CD4-positive, alpha-beta T cell treated with Interleukin-17A for 1 hour (primary cell): ENCODE measurements at places on chromosomes 7 and 10.

DNA sequence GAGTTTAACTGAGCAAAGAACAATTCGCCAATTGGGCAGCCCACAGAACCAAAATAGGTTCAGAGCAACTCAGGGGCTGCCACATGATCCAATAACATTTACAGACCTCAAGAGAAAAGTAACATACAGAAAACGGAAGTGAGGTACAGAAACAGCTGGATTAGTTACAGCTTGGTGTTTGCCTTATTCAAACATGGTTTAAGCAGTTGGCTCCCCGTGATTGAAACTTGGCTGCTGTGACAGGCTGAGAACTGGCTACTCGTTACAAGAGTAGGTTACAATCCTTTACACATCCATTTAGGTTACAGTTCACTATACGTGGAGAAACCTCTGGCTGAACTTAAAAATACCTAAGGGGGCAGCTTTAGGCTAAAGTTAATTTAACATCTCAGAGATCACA, 673.1 kb upstream of the PHF14 start:
- DNase-seq: no peak

DNA sequence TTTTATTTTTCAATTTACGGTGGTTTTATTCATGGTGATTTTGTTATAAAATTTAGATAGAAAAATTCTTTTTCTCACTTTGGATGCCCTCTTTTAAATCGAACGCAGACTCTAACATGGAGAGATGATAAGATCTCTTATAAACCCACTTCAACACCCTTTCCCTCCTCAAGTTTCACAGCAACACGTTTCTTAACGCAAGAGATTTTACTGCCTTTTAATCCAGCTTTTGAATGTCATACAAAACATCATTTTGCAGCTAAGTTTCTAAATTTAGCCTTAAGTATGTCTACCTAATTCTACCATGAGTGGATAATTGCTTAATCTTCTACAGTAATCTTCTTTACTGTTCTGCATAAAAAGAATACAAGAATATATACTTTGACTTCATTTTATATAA, 70.0 kb downstream of the SEMA3C start:
- no peak for DNase-seq

- no peak for DNase-seq
Measured at GRCh38 chr10:69864321-69864720, 62.6 kb downstream of the COL13A1 start.

- DNase-seq: no peak
Measured at GRCh38 chr10:120314442-120314841, 142.6 kb upstream of the PLPP4 start.

- DNase-seq: peak; percentile 92
Measured at GRCh38 chr10:84333864-84334451, 5.6 kb downstream of the CCSER2 start.

- DNase-seq: no peak
Measured at GRCh38 chr7:14902589-14903067, at the start of gene DGKB. Gene DGKB (minus strand): TSS chr7:14902751.

DNA sequence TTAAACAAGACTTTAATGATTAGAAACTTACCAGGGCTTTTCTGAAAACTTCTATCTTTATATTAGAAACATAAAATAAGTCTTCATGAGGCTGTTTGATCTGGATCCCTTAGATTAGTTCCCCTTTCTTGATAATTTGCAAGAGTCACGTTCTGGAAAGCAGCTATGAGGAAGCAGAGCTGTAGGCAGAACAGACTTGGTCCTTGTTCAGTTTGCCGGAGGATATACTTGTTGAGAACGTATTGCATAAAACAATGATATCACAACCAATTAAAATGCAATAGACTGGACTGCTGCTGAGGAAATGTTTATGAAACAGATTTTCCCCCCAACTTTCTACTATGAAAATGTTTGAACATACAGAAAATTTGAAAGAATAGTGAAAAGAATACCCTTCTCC, 2.8 kb downstream of the SAMD9L start:
- DNase-seq: no peak

GRCh38 chr7:105015390-105015965, 1.5 kb downstream of the KMT2E start:
- DNase-seq: peak; percentile 62

GRCh38 chr10:80126876-80127275, 5.7 kb upstream of the PLAC9 start:
- DNase-seq: no peak

DNA sequence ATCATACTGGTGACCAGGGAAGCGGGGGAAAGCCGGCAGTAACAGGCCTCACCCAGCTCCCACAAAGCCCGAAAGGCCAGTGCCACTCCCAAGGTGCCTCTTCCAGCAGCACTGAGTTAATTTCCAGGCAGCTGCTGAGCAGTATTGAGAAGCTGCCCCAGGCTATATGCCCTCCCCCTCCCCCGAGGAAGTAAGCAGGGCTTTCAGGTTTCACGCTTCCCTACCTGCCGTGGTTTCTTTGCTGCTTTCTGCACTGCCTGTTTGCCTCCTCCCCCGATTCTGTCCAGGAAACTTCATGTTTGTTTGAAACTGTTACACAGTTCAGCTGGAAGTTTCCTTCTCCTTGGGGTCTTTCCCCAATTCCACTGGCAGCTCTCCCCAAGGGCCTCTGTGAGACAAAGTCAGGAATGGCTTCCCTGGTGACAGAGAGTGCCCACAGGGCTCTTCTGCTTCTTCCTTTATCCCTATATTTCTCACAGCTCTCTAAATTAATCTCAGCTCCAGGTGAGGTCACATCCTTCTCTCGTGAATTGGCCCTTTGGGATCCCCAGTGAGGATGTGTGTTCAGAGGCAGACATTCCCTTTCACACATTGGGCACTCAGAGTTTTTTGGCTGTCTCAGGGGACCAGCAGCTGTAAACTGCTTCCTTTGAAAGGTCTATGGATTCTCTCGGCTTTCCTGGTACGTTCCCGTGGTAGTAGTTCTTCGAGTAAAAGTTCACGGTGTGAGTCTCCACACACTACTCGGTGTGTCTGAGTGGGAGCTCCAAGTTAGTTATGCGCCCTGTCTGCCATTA, 19.4 kb downstream of the C1GALT1 start:
- DNase-seq: peak; percentile 52

DNA sequence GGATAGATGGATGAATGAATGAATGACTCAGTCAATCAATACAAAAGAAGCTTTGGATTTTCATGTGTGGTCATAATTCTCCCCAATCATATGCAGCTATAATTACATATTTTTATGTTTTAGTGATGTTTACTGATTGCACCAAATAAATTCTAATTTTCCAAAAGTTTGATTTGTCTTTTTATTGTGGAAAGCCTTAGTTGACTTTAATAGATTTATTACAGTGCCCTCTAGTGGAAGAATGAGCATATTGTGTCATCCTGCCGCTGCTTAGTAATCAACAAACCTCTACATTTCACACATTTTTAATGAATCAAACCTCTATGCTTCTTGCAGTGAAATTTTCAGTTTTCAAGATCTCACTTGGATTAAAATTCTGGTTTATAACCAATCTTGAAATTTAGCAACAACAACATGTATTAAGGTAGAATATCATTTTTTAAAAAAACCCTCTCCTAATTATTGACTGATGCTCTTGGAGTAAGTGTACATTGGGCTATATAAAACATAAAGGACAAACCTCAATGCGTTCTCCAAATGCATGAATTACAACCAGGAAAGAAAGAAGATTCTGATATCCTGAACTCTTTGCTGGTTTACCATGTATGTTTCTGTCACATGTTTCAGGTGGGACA, 55.6 kb upstream of the PNLIP start:
- peak; percentile 12 for DNase-seq

GRCh38 chr10:117543225-117544003, 868 bp downstream of the EMX2 start:
- no peak for DNase-seq

- peak; percentile 93 for DNase-seq
Measured at GRCh38 chr7:44978511-44979366, at the start of gene MYO1G. Gene MYO1G (minus strand): TSS chr7:44979015. CDS start chr7:44978961, 54 bp downstream.

DNA sequence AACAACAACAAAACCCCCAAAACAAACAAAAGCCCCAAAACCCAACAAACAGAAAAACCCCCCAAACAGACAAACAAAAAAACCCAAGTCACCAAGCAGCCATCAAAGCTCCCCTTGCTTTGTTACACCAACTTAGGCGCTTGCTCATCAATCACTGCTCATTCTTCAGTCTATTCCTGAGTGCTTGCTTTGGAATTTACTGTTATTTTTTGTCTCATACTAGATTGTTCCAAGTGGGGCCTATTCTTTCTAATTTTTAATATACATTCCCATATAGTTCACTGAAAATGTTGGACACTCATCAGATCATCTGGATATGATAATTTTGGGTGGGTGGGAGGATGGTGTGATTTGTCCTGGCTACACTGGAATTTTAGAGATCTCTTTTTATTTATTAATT, 126.0 kb upstream of the JCAD start:
- no peak for DNase-seq

- DNase-seq: peak; percentile 56
Measured at GRCh38 chr7:100166317-100166940, 2.0 kb downstream of the GAL3ST4 start.

- DNase-seq: no peak
Measured at GRCh38 chr10:15455456-15455855, 84.4 kb upstream of the FAM171A1 start.

DNA sequence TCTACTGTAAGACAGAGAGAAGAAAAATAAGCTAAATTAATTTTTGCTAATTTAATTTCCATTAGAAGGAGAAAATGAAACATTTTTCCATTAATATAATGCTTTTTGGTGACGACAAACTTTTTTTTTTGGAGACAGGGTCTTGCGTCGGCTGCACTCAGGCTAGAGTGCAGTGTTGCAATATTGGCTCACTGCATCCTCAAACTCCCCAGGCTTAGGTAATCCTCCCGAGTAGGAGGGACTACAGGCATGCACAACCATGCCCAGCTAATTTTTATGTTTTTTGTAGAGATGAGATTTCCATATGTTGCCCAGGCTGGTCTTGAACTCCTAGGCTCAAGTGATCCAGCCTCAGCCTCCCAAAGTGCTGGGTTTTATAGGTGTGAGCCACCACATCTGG, 229.8 kb upstream of the LRRN3 start:
- no peak for DNase-seq

- no peak for DNase-seq
Measured at GRCh38 chr10:15369256-15370211, 1.6 kb downstream of the FAM171A1 start.

DNA sequence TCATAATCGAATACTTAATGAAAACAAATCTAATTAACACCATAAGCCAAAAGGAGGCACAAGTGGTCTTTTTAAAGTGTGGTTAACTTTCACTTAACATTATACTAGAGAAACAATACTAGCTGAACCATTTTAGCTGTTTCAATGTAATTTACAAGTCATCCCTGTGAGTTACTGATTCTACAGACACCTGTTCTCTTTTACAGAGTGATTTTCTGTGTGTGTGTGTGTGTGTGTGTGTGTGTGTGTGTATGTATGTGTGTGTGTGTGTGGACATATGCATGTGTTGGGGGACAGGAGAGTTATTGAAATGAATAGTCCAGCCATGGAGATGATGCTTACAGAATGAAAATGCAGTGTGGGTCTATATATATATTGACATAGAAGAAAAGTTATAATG, 200.2 kb downstream of the DNAJC1 start:
- no peak for DNase-seq

DNA sequence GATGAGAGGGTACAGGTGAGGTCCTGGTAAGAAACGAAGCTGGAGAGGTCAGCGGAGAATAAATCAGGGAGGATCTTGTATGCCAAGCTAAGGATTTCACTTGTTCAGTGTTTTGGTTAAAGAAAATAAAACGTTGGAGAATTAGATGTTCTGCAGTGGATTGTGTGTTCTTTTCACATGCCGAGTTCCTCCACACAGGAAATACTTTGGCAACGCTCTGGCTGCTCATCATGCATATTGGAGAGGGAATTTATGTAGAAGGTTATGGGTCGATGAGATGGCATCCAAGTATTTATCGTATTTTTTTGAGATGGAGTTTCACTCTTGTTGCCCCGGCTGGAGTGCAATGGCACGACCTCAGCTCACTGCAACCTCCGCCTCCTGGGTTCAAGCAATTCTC, 11.0 kb downstream of the RPS24 start:
- no peak for DNase-seq

- no peak for DNase-seq
Measured at GRCh38 chr7:29400437-29400836, 163.2 kb upstream of the PRR15 start.

- DNase-seq: no peak
Measured at GRCh38 chr7:21326241-21326640, 101.6 kb upstream of the SP4 start.

DNA sequence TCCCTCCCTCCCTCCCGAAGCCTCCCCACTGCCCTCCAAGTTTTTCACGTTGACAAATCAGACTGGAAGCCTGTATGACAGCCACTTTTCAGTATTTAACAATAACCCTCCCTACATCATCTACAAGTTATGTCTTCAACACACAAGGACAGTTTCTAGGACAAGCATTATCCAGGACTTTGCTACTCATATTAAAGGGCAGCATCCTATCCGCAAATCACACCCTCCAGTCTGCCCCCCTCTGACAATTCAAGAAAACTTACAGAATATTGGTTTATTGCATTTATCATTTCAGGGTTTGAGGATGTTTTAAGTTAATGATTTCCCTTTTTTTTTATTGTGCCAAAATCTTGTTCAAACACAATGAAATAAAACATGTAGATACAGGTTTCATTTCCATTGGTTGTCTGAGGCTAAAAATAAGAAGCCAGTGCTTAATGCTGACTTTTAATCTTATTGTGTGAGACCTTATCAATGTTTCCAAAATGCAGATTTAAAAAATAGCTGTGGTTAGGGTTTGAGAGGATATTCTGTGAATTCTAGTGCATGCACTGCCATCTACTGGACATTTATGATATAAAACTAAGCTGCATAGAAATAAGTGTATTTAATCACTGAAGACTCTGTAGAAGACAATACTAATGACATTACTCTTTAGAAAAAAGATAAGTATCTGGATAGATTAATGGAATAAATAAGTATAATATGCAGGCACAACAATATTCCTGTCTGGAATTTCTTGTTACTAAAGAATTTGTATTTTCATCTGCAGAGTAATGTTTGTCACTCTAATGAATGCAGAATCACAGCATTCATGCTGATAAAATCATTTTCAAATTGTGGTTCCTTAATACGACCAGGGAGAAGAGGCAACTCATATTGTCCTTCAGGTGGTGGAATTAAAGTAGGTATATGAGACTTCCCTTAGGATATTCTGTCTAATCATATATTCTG, 64.1 kb downstream of the CAV1 start:
- DNase-seq: peak; percentile 55

DNA sequence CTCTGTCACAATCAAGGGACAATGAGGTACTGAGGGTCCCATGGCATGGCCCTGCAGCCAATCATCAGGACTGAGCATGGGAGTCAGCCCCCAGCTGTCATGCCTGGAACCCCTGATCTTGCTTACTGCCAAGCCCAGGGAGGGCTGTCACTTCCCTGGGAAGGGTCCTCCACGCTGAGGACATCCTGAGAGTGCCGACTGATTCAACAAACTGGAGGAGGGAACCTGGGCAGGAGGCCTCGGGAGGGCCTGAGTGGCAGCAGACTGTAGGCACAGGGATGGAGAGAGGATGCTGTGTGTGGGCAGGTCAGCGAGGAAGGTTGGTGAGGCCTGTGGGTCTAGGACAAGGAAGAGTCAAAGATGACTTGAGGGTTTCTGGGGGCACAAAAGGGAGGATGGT, 154.3 kb downstream of the ZNF248 start:
- DNase-seq: no peak

GRCh38 chr7:148863324-148863723, 20.8 kb downstream of the EZH2 start:
- no peak for DNase-seq
